ENCODE measurements at places on chromosomes 6 and 20.

DNA sequence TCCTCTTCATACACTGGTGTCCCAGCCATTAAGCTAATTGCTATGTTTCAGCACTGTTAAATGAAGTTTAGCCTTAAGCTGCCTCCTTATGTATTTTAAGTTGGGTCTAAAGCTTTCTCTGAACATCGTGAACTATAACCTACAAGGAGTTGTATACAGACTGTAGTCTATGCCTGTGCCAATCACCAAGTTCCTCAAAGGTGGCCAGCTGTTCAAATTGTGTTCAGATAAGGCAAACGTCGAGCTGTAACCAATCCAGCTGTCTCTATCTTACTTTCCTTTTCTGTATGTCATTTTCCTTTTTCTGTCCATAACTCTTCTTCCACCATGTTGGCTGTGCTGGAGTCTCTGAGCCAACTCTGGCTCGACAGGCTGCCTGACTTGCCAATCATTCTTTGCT lies 199.6 kb downstream of the OGFRL1 start:
- no peak for DNase-seq

- DNase-seq, result no peak
Measured at GRCh38 chr6:24982231-24982630, 46.5 kb upstream of the RIPOR2 start.

- DNase-seq, result no peak
Measured at GRCh38 chr6:124671324-124671723, 290.9 kb upstream of the RNF217 start.

DNA sequence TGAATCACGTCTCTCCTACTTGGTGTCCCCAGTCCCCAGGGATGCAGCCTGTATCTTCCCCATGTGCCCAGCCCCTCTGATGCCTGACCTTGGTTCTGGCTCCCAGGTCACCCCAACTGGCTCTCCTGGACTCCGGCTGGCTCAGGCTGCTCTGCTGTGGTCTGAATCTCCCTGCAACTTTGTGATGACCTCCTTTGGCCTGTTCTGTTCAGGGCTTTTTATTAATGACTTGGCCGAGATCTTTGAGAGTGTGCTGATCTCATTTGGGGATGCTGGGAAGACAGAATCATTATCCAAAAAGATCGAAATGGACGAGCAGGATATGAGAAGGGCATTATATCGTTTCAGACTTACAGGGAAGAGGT lies 67.4 kb downstream of the IGF2R start:
- DNase-seq, result no peak

- no peak for DNase-seq
Measured at GRCh38 chr20:48747840-48748414, 79.9 kb downstream of the PREX1 start.

DNA sequence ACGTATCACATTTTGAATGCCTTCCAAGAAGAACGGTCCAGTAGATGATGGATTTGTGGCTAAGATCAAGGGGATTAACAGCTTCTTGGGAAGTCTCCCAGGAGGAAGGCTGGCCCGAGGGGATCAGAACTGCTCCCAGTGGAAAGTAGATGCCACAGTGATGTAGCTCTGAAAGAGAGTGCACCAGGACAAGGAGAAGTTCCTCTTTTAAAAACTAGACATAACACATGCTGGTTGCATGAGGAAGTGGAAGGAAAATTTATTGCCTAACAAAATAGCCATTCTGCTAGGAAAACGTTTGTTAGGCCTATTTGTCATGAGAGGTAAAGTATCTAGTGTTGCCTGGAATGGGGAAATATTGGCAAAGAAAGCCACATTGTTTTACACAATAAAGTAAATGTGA lies 87.8 kb downstream of the CDH26 start:
- DNase-seq, result no peak

GRCh38 chr20:34318609-34319443 lies 15.7 kb upstream of the AHCY start:
- no peak for DNase-seq
